ENCODE measurements at places on chromosomes 1 and 21.

- DNase-seq: peak; percentile 29
Observed at GRCh38 chr1:199545780-199546179, 481.7 kb upstream of the NR5A2 start.

GRCh38 chr1:153532181-153532580 is 3.6 kb downstream of the S100A6 start:
- no peak for DNase-seq

GRCh38 chr1:27307874-27308598 is 13.9 kb upstream of the TMEM222 start:
- no peak for DNase-seq

DNA sequence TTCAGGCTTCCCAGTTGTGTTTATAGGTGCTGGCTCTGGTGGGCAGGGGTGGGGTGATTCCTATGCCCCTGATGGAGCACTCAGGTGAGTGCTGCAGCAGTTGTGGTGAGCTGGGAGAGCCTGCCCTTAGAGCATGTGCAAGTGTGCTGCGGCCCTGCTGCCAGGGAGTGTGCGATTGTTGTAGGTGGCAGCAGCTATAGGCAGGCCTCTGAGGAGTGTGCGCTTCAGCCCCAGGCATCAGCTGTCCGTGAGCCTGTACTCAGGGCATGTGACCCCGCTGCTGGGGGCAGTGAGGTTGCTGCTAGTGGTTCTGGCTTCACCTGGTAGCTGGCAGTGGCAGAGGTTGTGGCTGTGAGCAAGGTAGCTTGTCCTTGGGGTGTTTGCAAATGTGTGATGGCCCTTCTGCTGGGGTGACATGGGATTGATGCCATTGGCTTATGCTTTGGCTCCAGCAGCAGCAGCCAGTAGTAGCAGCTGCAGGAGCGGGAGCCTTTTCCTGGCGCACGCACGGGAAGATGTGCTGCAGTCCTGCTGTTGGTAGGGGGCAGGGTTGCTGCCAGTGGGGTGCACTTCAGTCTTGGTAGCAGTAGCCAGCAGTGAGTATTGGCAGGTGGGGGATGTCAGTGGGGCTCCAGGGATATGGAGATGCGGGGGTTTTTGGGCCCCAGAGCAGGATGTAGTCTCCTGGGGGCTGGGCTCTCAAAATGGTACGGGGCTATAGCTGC is 37.7 kb downstream of the SYCP1 start:
- DNase-seq: peak; percentile 26

- no peak for DNase-seq
Observed at GRCh38 chr1:71498542-71498941, 417.7 kb upstream of the ZRANB2 start.

Measured in iPS-NIHi11 (cell line).